ENCODE measurements at places on chromosomes 6 and 20.

DNA sequence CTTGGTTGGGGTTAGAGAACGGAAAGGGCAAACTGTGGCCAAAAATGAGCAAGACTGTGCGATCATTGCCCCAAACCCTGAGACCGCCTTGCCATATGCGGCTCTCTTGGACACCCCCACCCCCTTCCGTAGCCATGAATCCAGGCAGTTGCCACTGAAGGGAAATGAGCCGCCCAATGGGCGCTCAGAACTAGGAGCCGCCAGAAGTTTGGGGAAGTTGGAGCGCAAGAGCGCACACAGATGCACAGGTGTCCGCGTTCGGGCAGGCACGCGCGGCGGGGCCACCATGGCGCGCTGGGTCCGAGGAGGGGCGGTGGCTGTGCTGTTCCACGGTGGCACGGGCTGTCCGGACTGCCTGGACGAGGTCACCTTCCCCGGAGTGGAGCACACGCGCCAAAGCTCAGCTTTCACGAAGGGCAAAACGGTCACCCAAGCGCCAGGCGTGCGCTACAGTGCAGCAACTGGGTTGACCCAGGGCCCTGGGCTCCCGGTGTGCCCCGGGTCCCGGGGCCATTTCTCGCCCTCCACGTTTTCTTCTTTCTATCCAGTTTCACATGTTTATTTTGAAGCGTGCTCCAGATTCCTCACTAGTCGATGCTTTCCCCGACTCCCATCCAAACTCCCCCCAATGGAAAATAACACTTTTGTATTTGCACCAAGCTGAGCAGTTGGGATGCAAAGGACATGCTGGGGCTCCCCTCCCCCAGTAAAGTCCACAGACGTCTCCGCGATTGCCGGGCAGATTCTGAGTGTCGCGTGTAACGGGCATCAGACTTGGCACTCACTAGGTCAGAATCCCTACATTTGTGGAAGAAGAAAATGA lies 906 bp upstream of the PDE10A start:
- peak; percentile 34 for DNase-seq

DNA sequence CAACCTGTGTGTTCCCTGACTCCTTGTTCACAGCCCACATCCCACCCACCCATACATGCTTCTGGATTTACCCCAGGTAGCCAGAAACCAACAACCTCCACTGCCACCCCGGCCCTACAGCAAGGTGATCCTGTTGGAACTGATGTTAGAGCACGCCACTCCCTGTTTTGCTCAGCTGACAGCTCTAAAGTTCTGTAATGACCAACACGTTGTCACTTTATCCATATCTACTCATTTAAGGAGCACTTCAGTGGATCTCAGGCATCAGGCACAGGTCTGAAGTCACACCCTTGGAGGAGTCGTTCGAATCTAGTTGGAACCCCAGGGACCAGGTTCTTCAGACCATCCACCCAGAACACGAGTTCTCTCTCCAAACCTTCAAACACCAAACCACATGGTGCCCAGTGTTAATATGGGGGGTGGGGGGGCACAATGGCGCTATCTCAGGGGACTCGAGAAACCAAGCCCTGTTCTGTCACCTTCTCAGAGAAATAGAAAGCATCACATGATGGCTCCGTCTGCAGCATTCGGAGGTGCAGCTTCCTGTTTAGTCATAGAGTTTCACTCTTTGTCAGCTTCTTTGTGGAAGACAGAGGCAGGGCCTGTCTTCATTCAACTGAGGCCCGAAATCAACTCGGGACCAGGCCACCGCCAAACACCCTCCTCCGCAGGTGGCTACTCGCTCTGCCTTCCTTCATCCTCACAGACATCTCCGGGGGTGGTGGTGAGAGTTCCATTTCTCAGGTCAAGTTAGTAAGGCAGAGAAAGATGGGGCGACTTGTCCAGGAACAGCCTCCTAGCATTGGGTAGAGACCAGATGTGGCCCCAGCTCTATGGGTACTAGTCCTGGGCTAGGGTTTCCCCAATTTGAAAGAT lies 142.2 kb downstream of the NFATC2 start:
- no peak for DNase-seq

- DNase-seq: no peak
Observed at GRCh38 chr6:15256538-15257271, 10.8 kb downstream of the JARID2 start.

GRCh38 chr6:82775361-82775760 lies 290.3 kb downstream of the UBE3D start:
- DNase-seq: peak; percentile 25

DNA sequence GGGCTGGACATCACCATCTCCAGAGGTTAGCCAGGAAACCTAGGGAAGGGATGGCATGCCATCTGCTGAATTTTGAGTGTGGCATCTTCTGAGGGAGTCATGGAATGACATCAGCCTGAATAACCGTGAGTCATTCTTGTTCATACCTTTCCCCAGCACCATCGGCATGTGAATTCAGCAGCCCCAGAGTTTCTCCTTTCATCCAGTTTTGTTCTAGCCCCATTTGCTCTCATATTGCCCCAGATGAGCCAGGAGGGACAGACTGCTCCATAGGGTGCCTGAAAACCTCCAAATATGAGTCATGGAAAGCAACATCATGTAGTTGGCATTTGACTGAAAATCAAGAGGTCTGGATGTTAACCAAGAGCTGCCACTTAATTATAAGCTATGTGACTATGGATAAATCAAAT lies 219.2 kb upstream of the SGK1 start:
- no peak for DNase-seq

DNA sequence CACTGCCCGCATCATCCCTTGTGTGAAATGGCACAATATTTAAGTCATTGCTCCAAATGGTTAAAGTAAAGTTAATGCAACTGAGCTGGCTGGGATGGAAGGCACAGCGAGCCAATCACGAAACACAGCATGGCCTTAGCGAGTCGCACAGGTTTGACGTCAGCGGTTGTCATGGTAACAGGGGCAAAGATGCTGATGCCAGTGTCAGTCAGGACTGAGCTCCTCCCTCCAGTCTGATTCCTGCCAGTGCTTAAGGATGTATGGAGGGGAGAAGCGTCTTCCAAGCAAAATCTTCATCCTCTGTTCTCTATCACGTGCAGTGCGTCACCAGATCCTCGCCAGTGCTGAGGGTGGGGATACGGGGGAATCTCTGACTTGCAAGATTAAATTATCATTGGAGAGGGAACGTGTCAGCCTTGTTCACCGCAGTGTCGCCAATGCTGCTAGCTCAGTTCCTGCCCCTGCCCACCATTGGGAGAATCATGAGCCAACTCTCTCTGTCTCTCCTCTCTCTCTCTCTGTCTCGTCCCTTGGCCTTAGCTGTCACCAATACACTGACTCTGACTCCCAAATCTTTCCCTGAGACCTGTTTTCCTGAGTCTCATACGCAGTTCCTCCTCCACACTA lies 24.5 kb downstream of the TSPYL4 start:
- DNase-seq: peak; percentile 91

DNA sequence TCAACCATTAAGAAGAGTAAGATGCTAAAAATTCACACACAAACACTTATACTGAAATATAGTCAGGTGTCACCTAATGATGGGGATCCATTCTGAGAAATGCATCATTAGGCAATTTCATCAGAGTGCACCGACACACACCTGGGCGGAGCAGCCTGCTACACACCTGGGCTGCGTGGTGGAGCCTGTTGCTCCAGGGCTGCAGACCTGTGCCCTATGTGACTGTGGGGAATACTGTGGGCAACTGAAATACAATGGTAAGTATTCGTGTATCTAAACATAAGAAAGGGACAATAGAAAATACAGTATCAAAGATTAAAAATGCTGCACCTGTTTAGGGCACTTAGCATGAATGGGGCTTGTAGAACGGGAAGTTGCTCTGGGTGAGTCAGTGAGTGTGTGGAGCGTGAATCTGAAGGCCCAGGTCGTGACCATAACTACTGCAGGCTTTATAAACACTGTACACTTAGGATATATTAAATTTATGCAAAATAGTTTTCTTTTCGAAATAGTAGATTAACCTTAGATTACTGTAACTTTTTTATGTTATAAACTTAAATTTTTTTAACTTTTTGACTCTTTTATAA lies 124.4 kb upstream of the AFDN start:
- no peak for DNase-seq

- DNase-seq: no peak
Observed at GRCh38 chr6:53240761-53241160, 92.1 kb upstream of the GCM1 start.

GRCh38 chr6:136526196-136526930 lies 23.9 kb downstream of the MAP7 start:
- no peak for DNase-seq

GRCh38 chr20:542777-543368 lies 717 bp downstream of the CSNK2A1 start:
- no peak for DNase-seq

DNA sequence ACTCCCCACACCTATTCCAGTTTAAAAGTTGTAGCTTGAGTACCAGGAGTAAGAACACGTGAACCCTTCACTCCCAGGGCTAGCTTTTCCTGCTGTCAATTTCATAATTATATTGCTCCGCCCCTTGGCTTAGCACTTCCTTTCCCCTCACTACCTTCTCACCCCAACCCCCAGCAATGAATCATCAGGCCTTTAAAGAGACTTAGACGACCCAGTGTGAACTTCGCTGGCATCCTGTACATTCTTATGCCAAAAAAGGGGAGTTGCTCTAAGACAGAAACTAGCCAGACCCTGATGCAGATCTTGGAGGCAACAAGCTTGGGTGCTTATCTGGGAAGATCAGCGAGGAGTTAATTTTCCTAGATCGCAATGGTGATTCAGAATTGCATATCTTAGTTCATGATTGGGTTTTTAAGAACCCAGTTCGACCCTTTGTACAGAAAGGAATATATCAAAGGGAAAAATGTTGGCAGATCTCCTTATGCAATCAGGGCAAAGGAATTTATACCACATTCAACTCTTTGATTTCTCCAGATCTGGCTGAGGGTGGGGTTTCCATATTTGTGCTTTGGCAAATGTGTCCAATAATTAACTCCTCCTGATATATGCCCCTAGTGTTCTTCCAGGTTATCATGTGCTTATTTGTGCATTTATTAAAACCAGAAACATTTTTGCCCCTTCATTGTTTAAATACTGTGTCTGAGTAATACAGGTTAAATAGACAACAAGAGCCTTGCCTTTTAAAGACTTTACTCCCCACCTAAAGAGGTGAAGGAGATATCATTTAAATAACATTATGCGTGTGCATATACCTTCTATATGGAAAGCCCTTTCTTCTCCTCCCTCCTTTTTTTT lies 8.1 kb upstream of the ATXN1 start:
- no peak for DNase-seq

GRCh38 chr6:106556368-106556960 lies 72.8 kb downstream of the RTN4IP1 start:
- no peak for DNase-seq

DNA sequence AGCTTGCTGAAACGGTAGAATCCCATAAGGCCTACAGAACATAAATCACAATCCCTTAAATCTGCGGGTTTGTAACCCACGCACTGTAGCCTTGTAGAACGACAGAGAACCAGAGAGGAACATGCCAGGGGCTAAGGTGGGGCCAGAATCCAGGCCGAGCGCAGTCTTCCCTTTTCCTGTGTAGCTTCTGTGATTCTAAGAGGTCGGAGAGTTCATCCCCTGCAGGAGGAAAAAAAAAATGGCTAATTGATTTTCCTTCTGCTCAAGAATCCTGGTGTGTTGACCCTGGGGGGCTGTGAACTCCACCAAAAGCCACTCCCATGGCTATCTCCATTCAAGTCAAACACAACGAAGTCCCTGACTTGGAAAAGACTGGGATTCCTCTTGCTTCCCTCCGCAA lies 96.3 kb downstream of the SPTLC3 start:
- DNase-seq: no peak

DNA sequence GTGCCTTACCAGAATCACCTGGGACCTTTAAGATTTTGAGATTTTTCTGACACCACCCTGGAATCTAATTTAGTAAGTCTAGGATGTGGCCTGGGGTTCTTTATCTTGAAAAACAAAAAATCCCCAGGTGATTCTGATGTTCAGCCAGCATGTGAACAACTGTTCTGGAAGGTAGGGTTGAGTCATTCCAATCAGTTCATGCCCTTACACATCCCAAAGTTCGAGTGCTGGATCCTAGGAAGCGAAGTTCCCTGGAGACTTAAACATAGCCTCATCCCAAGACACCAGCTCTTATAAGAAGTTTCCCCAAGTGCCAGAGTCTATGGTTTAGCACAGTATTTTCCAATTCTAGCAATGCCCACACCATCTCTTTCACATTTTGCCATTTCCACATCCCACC lies 6.3 kb upstream of the TSHZ2 start:
- DNase-seq: no peak

DNA sequence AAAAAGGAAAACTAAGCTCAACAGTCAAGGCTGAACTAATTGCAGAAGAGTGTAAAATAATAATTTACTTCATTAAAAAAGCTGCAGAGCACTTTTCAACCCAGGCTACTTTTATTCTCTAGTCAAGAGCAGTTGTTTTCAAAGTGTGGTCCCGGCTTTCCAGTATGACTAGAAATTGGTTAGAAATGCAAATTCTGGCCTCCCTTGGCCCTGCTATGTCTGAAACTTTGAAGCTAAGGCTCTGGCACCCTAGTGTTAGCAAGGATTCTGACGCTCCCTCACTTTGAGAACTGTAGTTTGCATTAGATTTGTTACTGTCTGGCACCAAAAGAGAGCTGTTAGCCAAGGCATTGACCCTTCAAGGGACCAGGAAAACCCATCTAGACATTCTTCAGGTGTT lies 9.5 kb upstream of the NXT1 start:
- DNase-seq: no peak

- DNase-seq: peak; percentile 85
Observed at GRCh38 chr6:149431905-149432775, 32.1 kb downstream of the SUMO4 start.

DNA sequence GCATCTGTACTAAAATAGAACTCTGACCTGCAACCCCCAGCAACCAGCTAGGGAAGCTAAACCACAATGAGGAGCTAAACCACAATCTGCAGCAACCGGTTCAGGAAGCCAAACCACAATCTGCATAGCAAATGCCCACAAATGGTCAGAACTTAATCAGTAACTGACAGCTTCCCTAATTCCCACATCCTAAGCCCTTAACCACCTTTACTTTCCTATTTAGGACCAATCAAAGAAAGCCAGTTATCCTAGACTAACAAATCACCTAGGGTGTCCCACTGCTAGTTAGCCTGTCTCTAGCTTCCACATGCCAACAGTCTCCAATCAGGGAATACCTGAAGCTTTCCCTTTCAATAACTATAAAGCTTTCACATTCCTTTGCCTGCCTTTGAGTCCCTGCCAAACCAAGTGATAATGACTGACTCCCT lies 424.6 kb upstream of the PTCHD4 start:
- DNase-seq: no peak

DNA sequence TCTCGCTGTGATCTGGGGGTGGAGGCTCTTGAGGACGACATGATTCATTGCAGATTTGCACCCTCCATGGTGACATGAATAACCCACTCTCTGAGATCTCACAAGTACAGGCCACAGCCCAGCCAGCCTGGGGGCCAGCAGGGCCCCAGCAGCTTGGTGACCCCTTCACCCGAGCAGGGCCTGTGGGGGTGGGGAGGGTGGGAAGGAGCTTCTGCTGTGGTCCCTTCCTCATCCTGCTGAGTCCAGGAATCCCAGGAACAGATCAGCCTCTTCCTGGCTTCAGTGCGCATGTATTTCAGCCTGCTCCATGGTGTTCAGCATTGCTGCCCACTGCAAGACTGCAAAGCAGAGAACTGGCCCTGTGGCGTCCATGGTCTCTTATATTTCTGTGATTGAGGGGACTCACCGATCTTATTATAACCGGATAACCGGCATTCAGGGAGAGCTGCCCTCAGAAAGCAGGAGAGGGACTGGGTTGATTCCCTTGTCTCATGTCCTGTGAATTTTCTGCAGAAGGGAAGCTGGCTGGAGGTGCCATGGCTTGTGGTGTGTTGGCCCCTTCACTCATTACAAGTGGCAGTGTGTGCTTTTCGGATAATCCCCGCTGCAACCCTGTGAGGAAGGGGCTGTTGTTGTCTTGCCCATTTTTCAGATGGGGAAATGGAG lies 118.8 kb upstream of the FRMD1 start:
- DNase-seq: no peak

Measured in hindlimb muscle (tissue), 1 donor.